ENCODE measurements at places on chromosomes 4 and X.

DNA sequence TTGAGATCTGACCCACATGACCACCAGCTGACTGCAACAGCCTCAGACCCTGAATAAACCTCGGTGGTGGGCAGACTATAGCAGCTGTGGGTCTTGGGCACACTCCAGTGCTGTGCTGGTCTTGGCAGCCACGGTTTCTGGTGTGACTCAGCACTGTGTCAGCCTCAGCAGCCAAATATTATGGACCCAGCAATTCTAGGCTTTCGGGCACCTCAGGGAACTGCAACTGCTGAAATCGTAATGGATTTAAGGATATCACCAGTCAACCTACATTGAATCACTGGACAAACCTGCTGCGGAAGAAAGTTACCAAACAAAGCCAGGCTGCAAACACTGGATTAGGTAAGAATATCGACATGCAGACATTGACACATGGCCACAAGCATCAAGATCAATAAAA is 10.5 kb upstream of the UBE2NL start:
- DNase-seq, result no peak

- DNase-seq, result no peak
Measured at GRCh38 chr4:39636531-39637184, 2.0 kb downstream of the SMIM14 start.

DNA sequence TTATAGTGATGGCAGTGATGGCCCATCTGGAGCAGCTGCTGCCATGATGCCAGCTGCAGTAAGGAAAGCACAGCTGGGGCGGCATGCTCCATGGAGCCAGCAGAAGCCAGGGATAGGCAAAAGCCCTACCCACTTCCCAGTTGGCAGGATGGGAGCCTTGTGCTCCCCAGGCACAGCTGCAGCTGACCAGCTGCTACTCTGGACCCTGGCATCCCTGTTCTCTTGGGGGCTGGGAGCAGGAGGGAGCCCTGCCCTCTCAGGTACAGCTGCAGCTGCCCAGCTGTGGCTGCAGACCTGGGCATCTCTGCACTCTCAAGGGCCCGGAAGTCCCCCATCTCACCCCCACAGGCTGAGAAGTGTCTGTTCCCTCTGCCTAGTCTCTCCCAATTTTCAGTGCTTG is 531.9 kb downstream of the PCDH18 start:
- no peak for DNase-seq

DNA sequence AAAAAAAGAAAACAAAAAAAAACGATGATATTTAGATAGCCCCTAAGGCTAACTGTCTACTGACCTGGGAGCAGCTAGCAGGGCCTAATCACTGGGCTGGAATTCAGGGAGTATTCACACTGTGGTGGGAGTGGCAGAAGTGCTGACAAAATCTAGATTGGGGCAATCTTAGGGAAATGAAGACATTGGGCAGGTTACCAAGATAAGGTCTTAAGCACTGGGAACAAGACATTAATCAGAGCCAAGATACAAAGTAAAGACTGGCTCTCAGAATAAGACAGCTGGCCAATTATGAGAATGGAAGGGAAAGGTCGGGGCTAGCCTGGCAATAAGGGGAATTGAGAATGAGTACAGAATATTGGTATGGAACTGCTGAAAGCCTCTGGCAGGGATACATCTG is 100.2 kb upstream of the GRIA3 start:
- DNase-seq, result no peak

DNA sequence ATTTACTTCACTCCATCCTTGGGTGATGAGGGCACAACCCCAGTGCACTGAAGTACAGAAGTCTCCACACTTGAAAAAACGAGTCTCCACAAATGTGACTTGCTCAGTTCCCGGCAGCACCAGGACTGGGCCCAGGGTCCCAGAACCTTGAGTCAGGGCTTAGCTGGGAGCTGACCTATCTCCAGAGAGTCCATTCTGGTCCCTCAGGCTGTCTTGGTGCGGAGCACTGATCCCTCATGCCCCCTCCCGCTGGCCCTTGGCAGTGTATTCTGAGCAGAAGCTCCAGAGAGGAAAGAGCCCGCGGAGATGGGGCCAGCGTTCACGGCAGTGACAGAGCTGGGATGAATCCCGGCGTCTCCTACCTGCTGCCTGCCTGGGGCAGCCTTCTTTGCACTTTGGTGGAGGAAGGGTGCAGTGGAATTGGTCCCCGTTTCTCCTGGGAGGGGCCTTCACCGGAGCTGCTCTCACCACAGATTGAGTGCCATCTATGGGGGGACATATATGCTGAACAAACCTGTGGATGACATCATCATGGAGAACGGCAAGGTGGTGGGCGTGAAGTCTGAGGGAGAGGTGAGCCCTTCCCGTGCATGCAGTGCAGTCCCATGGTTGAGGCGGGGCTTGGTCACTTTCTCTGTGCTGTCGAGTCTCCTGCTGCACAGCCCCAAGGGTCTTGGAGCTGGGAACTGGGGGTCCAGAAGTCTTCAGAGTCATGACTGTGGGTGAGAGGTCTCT is 3.2 kb upstream of the FAM50A start:
- no peak for DNase-seq

GRCh38 chrX:52923781-52924241 is 26.7 kb downstream of the FAM156B start:
- peak; percentile 7 for DNase-seq
